ENCODE measurements at places on chromosomes 4 and X.

- no peak for DNase-seq
Observed at GRCh38 chr4:118557298-118557851, 127.8 kb upstream of the METTL14 start.

GRCh38 chr4:52377563-52377962 is 281.5 kb downstream of the USP46 start:
- DNase-seq = no peak

- no peak for DNase-seq
Observed at GRCh38 chr4:83054928-83055327, 19.9 kb downstream of the COPS4 start.

DNA sequence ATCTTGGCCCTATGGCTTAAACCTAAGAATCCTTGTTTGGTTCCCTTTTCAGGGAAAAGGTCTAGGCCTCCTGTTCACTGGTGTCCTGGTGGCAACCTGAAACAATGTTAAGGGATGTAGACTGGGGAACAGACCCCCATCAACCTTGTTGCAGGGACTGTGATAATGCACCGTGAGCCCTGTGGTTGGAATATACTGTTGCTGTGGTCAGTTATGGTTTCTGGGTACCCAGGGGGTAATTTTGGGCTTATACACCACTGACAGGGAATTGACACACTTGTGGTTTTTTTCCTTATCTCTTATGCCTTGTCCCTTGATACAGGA is 64.0 kb upstream of the WDR1 start:
- no peak for DNase-seq

DNA sequence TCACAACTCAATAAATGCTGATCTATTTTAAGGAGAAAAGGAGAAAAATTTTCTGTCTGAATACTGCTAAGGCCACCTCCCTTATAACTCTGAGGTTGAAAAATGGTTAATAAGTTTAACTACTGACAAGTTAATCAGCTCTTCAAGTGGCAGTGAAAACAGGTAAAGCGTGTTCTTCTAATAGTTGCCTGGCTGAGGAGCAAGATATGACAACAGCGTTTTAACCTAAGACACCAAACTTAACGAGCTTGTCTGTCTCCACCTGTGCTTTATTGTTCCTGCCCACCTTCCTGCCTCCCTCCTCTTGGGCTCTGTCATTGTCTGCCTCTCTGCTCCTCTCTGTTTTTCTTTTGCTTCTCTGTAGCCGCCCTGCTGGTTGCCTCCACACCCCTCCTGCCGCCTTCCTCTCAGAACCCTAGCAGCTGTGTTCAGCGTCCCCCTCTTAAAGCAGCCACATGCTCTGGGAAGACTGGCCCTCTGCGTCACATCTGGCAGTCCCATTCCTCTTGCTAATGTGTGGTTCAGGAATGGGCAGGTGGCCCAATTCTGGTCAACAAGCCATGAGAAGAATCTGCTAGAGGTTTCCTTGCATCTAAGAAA is 4.3 kb upstream of the TSPAN5 start:
- peak; percentile 30 for DNase-seq

All from activated T-cell treated with anti-CD3 and anti-CD28 coated beads for 4 hours (primary cell).